ENCODE measurements at places on chromosomes 3 and 15. TPM values are rescaled to one million over a fixed set of nuclear protein-coding genes. Genes with fewer than 3 reads are reported as not detected.

GP5 gene
- total RNA-seq, result 0.06 TPM

PLA1A gene
- 0.13 TPM for total RNA-seq

ZNF592 gene
- total RNA-seq, result 12.2 TPM

DNA sequence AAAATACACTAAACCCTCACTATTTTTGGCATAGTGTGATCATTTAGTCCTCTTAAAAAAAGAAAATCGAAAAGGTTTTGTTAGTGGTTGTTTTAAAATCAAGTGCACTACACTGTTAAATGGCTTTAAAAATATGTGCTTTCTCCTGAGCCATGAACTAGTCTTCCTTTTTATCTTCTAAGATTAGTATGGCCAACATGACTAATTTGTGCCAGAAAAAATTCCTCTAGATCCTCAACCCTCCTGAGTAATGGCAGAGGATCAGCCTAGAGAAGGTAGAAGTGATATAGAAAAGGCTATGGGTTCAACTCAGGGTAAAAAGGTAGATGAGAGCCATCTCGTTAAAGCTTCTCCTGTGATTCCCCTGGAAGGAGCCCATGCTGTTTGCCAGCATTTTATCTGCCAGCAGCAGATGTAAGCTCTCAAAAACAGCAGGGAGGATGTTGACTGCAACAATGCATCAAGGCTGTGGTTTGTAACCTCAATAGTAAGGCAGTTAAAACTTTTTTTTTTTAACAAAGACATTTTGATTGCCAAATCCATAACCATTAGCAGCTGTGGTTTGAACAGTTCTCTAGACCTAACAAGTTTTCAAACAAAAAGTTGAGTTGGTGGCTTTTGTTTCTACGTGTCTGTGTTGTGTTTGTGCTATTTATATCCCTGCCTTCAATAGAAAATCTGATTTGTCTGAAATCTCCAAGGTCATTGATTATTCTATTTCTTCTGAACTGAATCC lies 30.2 kb upstream of the ZNF609 start:
- peak; percentile 93 for DNase-seq

- DNase-seq, result no peak
These were observed 376.9 kb downstream of the CNTN6 start for GRCh38 chr3:1469687-1470086.

DNA sequence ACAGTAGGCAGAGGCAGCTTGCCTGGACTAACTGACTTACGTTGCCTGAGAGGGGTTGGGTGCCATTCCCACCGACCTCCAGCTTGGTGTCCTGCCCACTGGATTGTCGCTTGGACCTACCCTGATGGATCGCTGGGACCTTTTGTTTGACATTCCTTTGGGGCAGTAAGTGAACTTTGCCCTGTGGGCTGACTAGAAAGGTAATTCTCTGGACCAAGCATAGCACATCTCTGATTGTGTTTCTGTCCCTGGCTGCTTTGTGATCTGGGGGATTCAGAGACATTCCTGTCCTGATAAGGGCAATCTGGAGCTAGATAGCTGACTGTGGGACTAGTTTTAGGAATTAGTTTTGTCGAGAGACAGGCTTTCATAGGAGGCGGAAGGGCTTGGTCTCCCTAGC lies 19.5 kb upstream of the IFT57 start:
- DNase-seq, result no peak

DNA sequence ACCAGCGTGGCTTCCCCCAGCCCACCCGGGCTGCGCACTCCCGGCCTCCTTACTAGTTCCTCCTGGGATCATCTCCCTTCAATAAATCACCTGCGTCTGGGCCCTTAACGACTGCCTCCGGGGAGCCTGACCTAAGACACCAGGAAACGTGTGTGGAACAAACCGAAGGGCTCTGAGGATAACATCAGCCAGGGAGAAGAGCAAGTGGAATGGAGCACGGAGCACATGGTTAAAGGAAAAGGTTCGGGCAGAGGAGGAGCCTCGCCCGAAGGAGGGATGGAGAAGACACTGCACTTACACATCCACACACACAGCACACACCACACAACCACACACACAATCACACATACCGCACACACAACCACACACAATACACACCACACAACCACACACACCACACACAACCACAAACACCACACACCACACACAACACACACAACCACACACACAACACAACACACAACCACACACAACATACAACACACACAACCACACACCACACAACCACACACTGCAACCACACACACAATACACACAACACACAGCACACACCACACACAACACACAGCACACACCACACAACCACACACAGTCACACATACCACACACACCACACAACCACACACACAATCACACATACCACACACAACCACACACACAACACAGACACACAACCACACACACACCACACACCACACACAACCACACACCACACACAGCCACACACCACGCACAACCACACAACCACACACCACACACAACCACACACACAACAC lies 24.7 kb downstream of the CPN2 start:
- DNase-seq, result no peak

DNA sequence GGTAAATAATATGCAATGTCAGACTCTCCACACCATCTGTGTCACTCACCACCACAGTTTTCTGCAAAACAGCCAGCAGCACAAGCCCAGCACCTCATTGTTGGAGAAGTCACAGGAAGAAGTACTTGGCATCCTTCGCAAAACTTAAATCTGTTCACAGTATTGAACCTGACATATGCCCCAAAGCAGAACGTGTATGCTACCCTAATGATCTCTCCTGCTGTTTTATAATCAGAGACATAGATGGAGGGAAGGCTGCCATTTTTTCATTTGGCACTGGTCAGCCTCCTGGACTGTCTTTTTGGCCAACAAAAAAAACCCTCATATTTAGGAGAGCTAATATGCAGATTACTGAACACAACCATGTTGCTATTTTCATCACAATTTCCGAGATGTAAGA lies 1272.9 kb downstream of the ROBO1 start:
- DNase-seq, result no peak
